ENCODE measurements at places on chromosomes 3 and 15. TPM values are rescaled to one million over a fixed set of nuclear protein-coding genes. Genes with fewer than 3 reads are reported as not detected.
A peak's percentile ranks its signal among the peaks of the same experiment; 100 is the strongest.

- H3K36me3 ChIP-seq: no peaks in the 10 kb centered on the region
- no peaks in the 10 kb centered on the region for H3K4me1 ChIP-seq
- no peak overlapping the region for H3K4me3 ChIP-seq
- H3K27me3 ChIP-seq: no peaks in the 10 kb centered on the region
- DNase-seq: no peak
- H3K27ac ChIP-seq: no peak overlapping the region
Observed at GRCh38 chr3:195009616-195010015, 261.3 kb downstream of the XXYLT1 start.

- H3K4me3 ChIP-seq: peak overlapping the region; percentile 21
- H3K27me3 ChIP-seq: no peaks in the 10 kb centered on the region
- peaks cover 49% of the 10 kb centered on the region for H3K4me1 ChIP-seq
- H3K36me3 ChIP-seq: no peaks in the 10 kb centered on the region
Observed at GRCh38 chr3:133410191-133410892, 10.5 kb downstream of the BFSP2 start.

DUOXA1 gene
- not detected for total RNA-seq

DNA sequence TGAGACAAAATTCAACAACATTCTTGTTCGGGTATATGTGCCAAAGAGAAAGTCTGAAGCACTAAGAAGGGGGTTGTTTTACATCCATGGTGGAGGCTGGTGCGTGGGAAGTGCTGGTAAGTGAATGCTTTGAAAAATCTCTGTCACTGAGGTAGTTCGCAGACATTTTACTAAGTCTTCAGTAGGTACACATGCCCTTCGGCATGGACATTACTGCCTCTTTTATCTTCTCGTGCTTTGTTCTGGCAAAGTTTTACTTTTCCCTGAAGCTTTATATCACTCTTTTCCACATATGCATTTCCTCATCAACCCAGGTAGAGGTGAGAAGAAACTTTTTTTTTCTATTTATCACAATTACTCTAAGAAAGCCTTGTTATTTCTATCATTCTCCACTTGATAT lies 3.6 kb downstream of the AADAC start:
- no peak overlapping the region for H3K4me3 ChIP-seq
- H3K36me3 ChIP-seq: no peaks in the 10 kb centered on the region
- no peak for DNase-seq
- H3K27me3 ChIP-seq: no peaks in the 10 kb centered on the region

GRCh38 chr3:107543666-107544065 lies 20.9 kb downstream of the BBX start:
- H3K4me1 ChIP-seq: no peaks in the 10 kb centered on the region
- no peak overlapping the region for H3K4me3 ChIP-seq
- no peak for DNase-seq
- no peaks in the 10 kb centered on the region for H3K27me3 ChIP-seq
- H3K27ac ChIP-seq: no peak overlapping the region

- H3K27ac ChIP-seq: peak within 1 kb of the TSS; percentile 82
- peaks cover 19% of the 10 kb centered on the region for H3K4me1 ChIP-seq
- H3K36me3 ChIP-seq: peaks cover 3% of the 10 kb centered on the region
- H3K27me3 ChIP-seq: no peaks in the 10 kb centered on the region
- peak within 1 kb of the TSS; percentile 92 for H3K4me3 ChIP-seq
Observed at GRCh38 chr3:37174532-37175126, at the start of gene LRRFIP2. LRRFIP2 (minus strand) TSS chr3:37174582; CDS start chr3:37148983, 25,599 bp downstream.

- no peaks in the 10 kb centered on the region for H3K4me1 ChIP-seq
- H3K36me3 ChIP-seq: no peaks in the 10 kb centered on the region
- H3K4me3 ChIP-seq: no peak overlapping the region
Observed at GRCh38 chr3:39716849-39717248, 92.6 kb upstream of the MYRIP start.
